Anterior cingulate cortex (tissue), 58 donors: ENCODE measurements at places on chromosomes 1 and 21.

DNA sequence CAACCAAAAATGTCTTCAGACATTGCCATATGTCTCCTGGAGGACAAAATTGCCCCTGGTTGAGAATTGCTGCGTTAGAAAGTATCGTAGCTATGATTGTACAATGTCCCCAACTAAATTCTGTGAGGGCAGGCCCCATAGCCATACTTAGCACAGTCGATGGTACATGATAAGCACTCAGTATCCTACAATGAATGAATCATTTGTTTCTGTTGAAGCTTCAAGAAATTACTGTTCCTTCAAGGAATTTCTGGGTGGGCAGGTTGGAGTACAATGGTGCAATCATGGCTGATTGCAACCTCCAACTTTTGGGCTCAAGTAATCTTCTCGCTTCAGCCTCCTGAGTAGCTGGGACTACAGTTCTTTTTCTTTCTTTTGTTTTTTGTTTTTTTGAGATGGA lies 4.7 kb downstream of the CAP1 start:
- DNase-seq: no peak

DNA sequence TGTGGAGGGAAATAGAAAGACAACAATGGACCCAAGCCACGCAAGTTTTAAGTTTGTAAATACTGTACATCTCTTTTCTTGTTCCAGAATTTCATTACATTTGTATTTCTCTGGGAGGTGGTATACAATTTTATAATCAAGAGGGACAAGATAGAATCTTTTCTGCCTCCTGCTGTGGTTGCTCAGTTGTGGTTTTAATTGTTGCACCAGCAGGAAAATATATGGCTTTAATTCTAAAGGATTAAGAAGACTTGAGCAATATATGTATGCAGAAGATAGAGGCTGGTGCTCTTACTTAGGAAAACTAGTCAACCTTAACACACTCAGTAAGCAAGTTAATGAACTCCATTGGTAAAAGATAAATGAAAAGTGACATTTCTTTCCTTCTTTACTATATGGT lies 19.8 kb upstream of the ASB17 start:
- no peak for DNase-seq

DNA sequence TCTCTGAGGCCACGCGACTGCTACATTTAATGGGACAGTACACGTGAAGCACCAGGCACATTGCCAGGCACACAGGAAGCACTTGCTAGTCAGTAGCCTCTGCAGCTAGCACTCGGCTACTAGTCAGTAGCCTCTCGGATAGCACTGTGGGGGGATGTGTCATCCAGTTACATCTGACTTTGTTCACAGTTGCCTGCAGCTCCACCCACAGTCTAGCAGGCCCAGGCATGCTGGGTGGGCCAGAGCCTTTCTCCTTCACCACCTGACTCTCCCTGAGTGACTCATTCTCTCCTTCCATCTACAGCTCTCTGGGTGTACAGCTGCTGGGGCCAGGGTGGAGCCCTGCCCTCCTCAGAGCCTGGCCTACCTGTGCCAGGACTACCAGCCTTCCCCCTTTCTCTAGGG lies 51.5 kb downstream of the PTPRF start:
- DNase-seq: peak; percentile 24

GRCh38 chr1:173580658-173581057 lies 22.2 kb downstream of the SLC9C2 start:
- no peak for DNase-seq

- no peak for DNase-seq
Observed at GRCh38 chr1:116318897-116319296, 54.1 kb upstream of the ATP1A1 start.

GRCh38 chr1:31372751-31373055 lies 173 bp downstream of the FABP3 start:
- no peak for DNase-seq

DNA sequence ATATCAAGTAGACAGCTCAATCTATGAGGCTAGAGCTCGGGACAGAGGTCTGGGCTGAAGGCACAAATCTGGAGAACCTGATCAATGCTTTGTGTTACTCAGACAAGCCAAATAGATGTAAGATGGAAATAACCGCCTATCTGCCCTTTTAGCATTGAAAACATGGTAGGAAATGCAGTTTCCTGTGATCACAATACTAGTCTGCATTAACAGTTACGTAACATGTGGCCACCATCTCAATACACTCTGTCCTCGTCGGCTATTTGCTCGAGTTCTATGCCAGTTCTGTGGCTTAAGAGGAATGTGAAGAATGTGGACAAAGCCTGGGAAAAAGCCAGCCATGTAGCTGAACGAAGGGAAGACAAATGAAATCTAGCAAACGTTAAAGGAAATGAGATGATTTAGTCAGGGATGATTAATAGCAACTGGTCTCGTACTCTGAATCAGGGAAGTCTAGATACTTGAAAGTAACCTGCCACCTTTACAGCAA lies 73.3 kb downstream of the HSF2BP start:
- DNase-seq: no peak

DNA sequence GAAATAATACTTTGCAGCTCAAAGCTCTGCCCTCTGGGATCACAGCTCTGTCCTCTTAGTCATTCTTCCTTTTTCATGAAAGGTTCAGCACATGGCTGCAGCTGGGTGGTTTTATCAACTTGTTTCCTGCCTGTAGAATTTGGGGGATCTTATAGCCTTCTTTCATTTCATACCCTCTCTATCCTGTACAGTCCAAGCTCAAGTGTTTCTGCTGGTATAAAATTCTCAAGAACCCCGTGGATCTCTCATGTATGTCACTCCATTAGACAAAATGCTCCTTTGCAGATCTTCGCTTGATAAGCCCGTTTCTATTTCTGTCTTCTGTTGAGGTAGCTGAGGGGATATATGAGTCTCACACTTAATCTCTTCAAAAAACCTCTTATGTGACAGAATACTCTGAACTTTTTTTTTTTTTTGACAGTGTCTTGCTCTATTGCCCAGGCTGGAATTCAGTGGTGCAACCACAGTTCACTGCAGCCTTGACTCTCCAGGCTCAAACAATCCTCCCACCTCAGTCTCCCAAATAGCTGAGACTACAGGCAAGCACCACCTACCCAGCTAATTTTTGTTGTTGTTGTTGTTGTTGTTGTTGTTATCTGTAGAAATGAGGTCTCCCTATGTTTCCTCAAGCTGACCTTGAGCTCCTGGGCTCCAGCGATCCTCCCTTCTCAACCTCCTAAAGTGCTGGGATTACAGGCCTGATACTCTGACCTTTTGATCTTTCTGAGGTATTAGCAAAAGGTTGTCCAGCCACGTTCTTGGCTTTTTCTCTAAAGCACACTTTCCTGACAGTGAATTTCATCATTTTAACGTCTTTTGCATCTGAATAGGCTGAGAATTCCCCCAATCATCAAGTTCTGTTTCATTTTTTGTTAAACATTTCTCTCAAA lies 24.6 kb upstream of the COL9A2 start:
- no peak for DNase-seq

DNA sequence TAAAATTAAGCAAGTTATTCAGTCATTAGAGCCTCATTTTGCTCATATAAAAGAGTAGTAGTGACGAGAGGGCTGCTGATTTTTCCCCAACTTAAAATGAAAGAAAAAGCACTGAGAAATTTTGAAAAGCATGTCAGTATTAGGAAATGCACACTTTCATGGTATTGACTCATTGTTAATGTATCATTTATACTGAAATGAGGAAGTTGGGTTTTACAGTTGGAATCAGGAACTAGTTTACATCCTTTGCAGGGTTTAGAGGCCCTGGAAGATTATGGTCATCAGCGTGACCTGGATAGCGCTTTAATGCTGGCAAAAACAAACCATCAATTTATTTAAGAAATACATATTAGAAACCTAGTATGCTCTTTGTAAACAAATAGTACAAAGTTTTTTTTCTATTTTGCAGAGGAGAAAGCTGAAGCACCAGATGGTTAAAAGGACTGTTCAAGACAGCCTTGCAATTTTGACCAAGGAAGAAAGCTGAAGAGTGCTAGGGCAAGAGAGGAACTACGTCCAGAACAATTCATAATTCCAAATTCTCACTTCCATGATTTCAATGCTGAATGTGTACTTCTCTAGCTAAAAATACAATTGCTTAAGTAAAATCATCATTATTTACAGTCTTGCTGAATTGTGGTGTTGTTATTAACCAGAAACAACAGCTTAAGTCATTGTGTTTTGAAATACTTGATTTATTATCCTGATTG lies 94.8 kb upstream of the SGIP1 start:
- no peak for DNase-seq

- no peak for DNase-seq
Observed at GRCh38 chr1:178502856-178503255, 6.1 kb upstream of the CLEC20A start.

DNA sequence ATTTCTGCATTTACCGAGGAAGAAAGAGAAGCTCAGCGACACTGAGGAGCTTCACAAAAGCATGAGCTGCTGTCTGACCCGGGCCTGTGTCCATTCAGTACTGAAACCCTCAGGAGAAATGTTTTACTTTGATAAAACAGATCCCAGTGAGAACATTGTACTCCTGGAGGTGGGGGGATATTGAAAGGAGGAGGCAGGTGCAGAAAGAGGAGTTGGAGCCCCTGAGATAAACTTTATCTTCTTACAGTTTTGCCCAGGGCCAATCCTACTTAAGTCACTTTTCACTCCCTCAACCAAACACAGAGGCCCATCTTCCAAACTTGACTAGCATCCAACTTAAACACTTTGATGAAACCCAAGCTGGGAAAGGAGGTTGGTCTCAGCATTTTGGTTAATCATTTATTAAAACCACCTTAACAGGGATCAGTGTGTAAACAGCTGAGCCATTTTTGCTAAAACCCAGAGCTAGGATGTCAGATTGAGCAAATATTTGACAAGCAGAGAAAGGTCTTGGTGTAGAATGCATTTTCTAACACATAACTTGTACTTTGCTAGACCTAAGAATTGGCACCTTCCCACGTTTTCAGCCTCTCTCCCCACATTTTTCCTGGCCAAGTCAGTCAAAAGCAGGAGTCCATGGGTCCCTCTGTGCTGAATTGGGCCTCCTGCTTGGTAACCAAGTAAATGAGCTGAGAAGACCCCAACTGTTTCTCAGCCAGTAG lies 32.5 kb upstream of the SARS1 start:
- no peak for DNase-seq

GRCh38 chr1:157700732-157701131 lies at the start of gene FCRL3:
Gene FCRL3, minus strand, starts transcription at chr1:157700769. Its CDS starts 280 bp downstream, at chr1:157700489.
- no peak for DNase-seq

DNA sequence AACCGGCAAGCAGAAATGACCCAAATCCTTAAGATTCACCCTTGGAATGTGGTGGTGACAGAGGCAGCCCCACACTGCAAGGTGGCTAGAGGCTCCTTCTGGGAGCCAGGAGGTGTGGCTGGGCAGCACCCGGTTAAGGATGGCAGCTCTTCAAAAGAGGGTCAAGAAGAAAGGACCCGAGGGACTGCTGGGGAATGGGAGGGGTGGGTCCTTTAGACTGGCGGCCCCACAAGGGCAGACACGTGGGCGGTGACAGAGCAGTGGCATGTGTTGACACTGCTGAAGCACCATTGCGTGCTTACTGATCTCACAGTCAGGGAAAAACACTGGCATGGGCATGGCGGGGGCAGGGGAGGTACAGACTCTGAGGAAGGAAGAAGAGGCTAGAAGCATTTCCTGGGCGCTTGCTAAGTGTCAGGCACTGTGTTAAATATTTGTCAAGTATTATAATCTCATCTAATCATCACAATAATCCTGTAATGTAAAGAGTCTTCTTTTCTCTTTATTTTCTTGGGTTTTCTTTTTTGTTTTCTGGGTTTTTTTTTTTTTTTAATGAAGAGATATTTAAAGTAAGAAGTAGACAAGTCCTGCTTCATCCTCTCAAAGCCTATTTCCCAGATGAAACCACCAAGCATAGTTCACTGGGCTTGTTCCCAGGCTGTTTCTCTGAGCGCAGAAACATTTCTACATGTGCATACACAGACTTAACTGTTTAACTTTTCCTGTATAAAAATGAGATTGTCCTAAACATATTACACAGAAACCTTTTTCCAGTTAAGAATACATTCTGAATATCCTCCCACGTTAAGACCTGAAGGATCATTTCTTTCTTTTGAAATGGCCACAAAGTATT lies 165.8 kb upstream of the EDN2 start:
- DNase-seq: no peak

GRCh38 chr21:31753949-31754707 lies 22.2 kb upstream of the SCAF4 start:
- no peak for DNase-seq

GRCh38 chr21:16563116-16563515 lies 833.3 kb downstream of the USP25 start:
- DNase-seq: no peak

GRCh38 chr1:31111290-31111951 lies 45.9 kb upstream of the PUM1 start:
- DNase-seq: no peak

- DNase-seq: no peak
Observed at GRCh38 chr1:218367118-218367517, 22.0 kb downstream of the TGFB2 start.

DNA sequence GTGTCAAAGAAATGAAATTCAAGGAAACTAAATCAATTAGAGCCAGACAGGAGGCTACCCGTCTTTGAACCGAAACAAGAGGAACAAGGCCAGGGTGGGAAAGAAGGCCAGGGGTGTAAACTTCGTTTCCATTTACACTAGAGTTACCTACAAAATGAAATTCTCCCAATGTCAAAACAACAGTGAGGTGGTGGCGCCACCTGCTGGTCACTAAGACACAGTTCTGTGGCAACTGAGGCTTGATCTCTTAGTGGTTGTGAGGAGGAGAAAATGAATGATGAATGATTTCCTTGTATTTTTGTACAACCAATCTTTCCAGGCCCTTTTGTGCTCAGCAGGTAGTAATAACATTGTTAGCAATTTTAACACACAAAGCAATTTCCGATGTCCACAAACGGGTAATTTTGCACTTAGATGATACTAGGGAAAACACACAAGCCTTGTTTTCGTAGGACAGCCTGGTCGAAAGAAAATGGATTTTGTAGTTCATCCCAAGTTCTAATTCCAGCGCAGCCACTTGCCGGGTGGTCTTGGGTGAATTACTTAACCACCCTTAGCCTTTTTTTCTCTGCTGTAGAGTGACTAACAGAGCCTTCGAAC lies 54.8 kb upstream of the SOD1 start:
- DNase-seq: peak; percentile 8

- DNase-seq: no peak
Observed at GRCh38 chr1:230157420-230158390, 90.7 kb downstream of the GALNT2 start.

- no peak for DNase-seq
Observed at GRCh38 chr21:39011911-39012310, 171.3 kb downstream of the PSMG1 start.

DNA sequence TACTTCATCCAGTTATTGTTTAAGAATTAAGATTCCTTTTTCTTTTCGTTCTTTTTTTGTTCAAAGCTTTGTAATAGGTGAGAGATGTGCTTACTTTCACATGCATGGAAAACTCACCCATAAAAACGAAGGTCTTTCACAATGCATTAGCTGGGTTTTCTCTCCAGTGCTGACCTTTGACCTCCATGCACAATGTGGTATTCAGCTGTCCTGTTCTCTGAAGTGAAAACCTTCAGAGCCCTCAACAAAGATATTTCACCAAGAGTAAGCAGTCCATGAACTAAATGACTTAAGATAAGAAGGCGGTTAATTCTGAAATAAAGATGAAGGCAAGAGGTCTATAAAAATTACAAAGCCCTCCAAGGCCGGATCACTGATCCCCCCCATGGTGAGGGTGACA lies 77.1 kb upstream of the IPO9 start:
- DNase-seq: no peak
